ENCODE measurements at places on chromosomes 13 and 19.

DNA sequence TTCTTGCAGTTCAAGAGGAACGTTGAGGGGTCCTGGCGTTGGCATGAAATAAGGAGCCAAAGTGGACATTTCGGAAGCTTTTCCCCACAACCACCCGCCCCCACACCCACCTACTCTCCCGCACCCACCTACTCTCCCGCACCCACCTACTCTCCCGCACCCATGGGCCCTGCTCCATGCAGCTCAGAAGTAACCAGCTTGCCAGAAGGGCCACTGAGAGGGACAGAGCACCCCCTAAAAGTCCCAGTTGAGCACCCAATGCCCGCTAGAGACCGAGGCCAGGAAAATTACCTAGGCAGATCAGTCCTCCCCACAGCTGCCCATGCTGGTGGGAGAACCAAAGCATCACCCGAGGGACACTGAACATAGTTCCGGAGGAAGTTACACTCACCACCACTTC is 11.8 kb downstream of the VSTM2B start:
- DNase-seq, result no peak

- no peak for DNase-seq
Measured at GRCh38 chr19:806815-807421, 9.7 kb downstream of the PTBP1 start.

DNA sequence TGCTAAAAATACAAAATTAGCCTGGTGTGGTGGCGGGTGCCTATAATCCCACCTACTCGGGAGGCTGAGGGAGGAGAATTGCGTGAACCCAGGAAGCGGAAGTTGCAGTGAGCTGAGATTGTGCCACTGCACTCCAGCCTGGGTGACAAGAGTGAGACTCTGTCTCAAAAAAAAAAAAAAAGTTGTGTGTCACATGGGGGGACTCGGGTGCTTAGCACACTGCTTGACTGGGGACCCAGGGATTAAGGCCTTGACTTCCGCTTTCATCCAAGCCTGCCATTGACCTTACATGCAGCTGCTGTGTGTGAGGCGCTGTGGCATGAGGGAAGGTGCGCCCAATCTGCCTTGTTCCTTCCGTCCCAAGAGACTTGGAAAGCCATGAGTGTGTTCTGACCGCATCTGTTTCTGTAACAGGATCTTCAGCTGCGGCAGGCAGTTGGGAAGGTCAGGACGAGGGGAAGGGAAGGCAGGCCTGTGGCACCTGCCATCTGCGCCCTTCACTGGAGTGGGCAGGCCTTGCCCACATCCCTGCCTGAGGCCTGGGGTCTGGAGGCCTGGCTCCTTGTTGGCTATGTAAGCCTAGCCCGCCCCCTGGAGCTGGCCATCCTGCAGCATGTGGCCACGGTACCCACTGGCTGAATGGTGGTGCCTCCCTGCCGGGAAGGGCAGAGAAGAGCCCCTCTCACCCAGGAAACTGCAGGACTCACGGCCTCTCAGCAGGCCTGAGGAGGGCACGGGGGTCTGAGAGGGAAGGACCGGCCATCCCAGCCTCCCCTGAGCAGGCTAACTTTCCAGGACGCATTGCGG is 23.0 kb downstream of the PPP1R37 start:
- no peak for DNase-seq

DNA sequence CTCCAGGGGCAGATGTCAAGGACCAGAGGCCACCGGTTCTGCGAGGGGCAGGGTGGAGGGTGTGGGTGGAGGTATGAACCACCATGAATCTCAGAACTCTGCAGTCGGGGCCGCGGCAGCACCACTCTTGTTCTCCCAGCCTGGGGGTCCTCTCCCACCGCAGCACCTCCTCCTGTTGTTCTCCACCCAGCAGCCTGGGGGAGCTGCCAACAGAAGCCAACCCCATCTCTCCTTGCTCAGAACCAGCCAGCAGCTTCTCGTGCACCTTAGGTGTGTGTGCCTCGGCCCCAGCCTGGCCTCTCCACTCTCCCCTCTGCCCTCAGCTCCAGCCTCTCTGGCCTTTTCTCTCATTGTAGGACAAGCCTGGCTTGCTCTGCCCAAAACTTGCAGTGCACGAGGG is 31.9 kb upstream of the CCNE1 start:
- DNase-seq, result no peak

GRCh38 chr13:76723551-76724232 is 162.5 kb downstream of the KCTD12 start:
- no peak for DNase-seq

Measured in progenitor cell of endocrine pancreas (in vitro differentiated cells).